ENCODE measurements at places on chromosomes 16 and 17.
A peak's percentile ranks its signal among the peaks of the same experiment; 100 is the strongest.

- DNase-seq = no peak
Observed at GRCh38 chr17:35560703-35561102, at the start of gene SLFN14. TSS of gene SLFN14 (minus strand) at chr17:35560819. CDS start at chr17:35558062, 2,757 bp downstream.

DNA sequence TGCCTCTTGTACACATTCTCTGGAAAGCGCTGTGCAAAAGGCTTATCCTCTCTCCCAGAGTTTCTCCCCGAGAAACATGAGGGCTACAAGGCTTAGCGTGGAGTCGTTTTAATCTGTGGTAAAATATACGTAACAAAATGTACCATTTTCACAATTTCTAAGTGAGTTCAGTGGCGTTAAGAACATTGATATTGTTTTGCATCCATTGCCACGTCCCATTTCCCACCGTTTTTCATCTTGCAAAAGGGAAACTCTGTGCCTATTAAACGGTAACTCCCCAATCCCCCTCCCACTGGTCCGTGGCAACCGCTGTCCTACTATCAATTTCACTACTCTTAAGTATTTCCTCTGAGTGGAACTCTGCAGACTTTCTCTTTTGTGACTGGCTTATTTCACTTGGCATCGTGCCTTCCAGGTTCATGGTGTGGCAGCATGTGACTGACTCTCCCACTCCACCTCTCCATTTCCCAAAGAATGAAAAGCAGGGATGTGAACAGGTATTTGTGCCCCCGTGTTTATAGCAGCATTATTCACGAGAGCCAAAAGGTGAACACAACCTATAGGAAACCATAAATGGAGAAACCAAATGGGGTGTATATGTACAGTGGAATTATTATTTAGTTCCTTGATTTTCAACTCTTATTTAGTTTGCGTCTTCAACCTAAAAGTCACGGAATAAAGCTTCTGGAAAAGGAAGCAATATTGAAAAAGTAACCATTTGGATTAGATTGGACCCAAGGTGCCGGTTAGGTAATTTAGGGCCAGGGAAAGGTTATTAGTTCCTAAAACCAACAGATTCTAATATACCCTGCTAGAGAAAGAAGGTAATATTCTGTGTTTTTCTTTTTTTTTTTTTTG, 1.1 kb upstream of the USP32 start:
- peak; percentile 30 for DNase-seq

DNA sequence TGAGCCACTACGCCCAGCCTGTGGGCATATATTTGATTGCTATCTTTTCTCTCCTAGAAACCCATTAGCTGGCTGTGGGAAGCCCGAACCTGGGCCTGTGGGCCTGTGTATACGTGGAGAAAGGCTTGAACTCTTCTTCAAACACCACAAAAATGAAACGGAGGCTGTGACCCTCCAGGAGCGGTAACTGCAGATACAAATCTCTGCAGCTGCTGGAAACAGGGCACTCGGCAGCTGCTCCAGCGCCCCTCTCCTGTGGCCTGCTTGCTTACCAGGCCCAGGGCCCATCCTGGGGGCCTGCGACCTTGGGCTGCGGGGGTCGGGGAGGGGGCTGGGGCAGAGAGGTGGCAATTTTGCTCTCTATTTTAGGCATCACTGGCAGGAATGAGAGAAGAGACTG, 28.0 kb upstream of the MTSS2 start:
- no peak for DNase-seq

- no peak for DNase-seq
Observed at GRCh38 chr17:31413874-31414549, 22.5 kb downstream of the RAB11FIP4 start.

DNA sequence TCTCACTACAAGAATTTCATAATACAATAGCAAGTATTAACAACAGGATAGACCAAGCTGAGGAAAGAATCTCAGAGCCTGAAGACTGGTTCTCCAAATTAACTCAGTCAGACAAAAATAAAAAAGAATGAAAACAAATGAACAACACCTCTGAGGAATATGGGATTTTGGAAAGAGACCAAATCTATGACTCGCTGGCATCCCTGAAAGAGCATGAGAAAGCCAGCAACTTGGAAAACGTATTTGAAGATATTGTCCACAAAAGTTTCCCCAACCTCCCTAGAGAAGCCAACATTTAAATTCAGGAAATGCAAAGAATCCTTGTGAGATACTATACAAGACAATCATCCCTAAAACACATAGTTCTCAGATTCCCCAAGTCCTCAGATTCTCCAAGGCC, 20.9 kb downstream of the NLRP1 start:
- no peak for DNase-seq

- no peak for DNase-seq
Observed at GRCh38 chr17:75450270-75450669, 6.2 kb upstream of the TMEM94 start.

DNA sequence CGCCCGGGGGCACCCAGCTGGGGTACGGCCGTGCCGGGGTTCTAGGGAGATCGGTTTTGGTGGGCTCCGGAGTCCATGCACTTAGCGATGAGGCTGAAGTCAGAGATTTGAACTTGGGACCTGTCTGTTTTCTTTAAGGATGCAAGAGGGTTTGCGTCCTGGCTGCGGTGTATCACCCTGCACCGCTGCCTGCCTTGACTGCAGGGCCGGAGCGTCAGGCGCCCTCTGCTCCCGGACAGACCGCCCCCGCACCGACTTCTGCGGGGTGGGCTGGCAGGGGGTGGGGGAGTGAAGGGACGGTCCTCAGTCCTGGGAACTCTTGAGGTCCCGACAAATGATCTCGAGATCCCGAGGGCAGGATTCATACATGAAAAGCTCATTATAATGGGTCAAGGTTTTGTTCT, 701 bp downstream of the PDP2 start:
- DNase-seq = no peak

DNA sequence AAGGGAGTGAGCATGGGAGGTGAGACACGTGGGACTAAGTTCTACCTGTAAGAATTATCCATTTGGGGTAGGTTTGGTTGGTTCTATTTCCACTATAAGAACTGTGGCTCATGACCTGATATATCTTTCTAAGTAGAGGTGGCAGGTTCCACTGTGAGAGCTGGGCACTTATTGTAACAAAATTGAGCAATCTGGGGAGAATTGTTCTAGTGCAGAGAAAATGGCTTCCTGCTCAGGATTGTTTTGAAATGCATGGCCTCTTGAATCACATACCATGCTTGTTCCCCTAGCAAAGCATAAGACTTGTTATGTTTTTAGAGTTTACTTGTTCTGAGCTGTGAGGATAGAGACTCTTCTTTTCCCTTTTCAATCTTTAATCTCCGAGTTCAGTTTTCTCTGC, 125.9 kb downstream of the MAP2K6 start:
- DNase-seq = no peak

- DNase-seq = no peak
Observed at GRCh38 chr17:50769884-50770283, 2.6 kb upstream of the ANKRD40CL start.

GRCh38 chr17:63914471-63914870, 3.4 kb upstream of the CSHL1 start:
- DNase-seq = no peak

DNA sequence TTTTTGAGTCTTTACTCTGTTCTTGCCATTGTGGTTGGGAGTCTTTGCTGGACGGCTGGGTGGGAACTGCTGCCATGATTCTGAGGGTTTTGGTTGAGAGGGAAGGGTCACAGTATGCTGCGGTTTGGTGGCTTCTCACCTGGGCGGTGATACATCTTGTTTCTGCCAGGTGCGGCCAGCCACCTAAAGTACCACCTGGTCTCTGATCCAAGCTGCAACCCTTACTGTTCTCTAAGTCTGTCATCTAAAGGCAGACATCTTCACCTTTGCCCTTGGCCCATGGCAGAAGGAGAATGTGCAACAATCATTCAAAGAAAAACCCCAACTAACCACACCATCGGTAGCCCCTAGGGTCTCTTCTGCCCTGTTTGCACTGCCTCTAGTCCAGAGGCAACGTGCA, 19.6 kb upstream of the MPO start:
- DNase-seq = no peak

DNA sequence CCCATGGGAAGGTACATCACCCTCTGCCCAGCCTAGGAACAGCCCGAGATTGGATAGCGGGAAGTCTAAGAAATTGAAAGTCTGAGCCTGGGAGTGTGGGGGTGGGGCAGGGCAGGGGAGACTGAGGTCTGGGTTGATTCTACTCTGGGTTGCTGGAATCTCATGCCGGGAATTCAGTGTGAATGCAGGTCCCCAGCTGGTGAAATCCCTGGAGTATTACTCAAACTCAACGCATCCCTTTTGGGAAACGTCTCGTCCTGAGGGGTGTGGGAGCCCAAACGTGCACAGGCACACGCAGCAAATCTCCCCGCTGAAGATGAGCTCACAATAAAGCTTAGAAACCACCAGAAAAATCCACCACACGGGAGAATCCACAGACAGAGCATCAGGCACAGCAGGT, 55.4 kb downstream of the SOCS1 start:
- DNase-seq = no peak

GRCh38 chr16:2473446-2473926, 1.4 kb upstream of the TBC1D24 start:
- no peak for DNase-seq

- no peak for DNase-seq
Observed at GRCh38 chr17:38921756-38922411, 3.5 kb upstream of the LASP1NB start.

GRCh38 chr16:12801511-12802042, 2.1 kb downstream of the CPPED1 start:
- DNase-seq = no peak

DNA sequence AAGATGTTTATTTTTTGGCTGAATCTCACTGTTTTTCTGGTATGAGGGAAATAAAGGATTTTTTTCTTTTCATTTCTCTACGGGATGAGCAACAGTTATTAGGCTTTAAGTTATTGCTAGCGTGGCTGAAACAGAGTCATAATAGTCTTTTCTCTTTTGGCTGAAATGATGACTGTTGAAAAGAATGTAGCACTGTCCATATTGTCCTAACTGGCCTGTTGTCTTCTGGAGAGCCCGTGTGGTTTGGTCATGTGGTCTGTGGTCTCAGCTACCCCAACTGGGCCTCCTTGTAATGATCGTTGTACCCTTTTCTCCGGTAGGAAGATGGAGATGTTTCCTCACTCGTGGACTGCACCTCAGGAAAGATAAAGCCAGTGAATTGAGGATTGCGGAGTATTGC, 36.6 kb downstream of the EPN2 start:
- DNase-seq = no peak

- DNase-seq = no peak
Observed at GRCh38 chr17:35284955-35285354, 42.1 kb downstream of the SLFN5 start.

GRCh38 chr16:67029254-67030096, 526 bp downstream of the CBFB start:
- peak; percentile 22 for DNase-seq

DNA sequence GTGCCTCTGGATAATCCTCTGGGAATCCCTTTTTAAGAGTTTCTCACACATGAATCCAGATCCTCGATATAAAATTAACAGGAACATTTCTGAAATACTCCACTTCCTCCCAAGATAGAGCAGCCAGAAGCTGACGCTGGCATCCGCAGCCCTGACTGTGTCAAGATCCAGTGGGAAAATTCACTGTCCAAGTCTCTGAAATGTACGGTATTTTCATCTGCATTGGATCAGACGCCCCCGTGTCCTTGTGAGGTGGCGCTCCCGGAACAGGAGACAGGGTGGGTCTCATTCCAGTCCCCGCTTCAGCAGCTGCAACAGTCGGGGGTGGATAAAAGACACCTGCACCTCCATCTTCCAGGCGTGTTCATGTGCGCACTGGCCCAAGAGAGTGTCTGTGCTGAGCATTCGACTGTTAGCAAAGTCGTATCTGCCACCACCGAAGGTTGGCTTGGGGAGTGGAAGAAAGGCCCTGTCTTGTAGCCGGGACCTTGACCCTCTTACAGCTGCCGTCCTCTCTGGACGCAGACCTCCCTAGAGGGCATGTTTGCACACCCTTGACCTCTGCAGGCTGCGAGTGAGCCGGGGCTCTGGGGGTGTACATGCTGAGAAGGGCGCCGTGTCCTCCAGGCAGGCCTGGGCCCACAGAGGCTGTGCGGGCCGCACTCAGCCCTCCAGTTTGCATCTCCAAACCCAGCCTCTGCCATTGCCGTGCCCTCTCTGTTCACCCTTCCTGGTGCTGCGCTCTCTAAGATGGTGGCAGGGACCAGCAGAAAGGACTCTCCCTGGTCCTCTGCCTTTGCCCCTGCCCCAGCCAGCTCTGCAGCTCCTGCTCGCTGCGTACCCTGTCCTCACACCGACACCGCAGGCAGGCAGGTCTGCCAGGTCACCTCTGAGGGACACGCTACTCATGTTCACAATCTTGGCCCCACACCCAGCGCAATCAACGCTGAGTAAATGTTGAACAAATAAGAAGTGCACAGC, 72.0 kb upstream of the CHMP6 start:
- DNase-seq = no peak

- DNase-seq = no peak
Observed at GRCh38 chr17:81578038-81578441, 25.9 kb upstream of the FAAP100 start.

- DNase-seq = no peak
Observed at GRCh38 chr17:2002767-2003329, 22.3 kb downstream of the RTN4RL1 start.

GRCh38 chr16:74580833-74581232, 26.1 kb downstream of the GLG1 start:
- no peak for DNase-seq

- no peak for DNase-seq
Observed at GRCh38 chr16:30972872-30973271, 12.1 kb upstream of the HSD3B7 start.

GRCh38 chr16:4272114-4272956, 488 bp downstream of the TFAP4 start:
- DNase-seq = no peak

- no peak for DNase-seq
Observed at GRCh38 chr16:56347166-56347565, 78.2 kb downstream of the AMFR start.

DNA sequence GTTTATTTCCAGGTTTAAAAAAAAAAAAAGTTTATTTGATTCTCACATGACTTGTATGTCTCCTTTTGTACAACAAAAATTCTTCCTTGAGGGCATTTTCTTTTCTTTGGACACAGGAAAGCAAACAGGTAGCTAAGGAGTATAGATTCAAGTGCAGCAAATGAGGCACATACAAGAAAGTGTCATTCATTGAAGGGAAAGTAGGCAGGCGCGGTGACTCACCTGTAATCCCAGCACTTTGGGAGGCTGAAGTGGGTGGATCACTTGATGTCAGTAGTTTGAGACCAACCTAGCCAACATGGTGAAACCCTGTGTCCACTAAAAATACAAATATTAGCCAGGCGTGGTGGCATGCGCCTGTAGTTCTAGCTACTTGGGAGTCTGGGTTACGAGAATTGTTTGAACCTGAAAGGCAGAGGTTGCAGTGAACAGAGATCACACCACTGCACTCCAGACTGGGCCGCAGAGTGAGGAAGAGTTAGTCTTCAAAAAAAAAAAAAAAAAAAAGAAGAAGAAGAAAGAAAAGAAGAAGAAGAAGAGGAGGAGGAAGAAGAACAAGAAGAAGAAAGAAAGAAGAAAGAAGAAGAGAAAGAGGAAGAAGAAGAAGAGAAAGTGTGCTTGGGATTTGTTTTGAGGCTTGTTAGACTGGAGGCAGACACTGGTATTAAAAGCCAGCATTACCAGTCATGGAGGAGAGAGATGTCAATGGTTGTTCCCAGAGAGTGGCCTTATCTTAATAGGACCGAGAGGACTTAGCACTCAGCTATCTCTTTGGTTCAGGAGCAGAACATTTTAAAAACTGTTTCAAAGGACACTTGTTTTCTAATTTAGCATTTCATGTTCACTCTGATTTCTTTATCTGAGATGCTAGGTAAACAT, 19.7 kb downstream of the GINS3 start:
- no peak for DNase-seq

- no peak for DNase-seq
Observed at GRCh38 chr17:19369107-19369778, 6.7 kb upstream of the B9D1 start.

Measured in stimulated activated CD4-positive, alpha-beta T cell treated with anti-CD3 and anti-CD28 coated beads, Interleukin-1b, Interleukin-23, amount 100 ng/mL, for 24 hours (primary cell).